ENCODE measurements at places on chromosomes 6 and 20. TPM values are rescaled to one million over a fixed set of nuclear protein-coding genes. Genes with fewer than 3 reads are reported as not detected.

TOMM6 gene
- total RNA-seq, result 34.2 TPM

TRIM31 gene
- total RNA-seq, result not detected

ZC2HC1B gene
- 0.31 TPM for total RNA-seq

DNA sequence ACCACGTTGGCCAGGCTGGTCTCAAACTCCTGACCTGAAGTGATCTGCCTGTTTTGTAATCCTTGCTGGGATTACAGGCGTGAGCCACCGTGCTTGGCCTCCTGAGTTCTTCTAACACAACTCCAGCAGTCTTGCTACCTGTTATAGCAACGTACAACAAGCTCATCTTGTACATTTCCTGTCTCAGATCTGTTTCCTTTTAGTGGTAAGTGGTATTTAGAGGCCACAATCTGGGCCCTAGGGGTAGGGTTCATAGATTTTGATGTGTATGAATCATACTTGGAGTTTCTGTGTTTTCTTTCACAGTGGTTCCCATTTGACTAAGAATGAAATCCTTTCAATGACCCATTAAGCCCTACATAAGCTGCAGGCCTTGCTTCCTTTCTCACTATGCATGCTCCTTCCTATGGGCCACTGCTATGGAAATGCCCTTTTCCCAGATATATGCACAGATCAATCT is 27.1 kb upstream of the SYNCRIP start:
- no peak for DNase-seq

DNA sequence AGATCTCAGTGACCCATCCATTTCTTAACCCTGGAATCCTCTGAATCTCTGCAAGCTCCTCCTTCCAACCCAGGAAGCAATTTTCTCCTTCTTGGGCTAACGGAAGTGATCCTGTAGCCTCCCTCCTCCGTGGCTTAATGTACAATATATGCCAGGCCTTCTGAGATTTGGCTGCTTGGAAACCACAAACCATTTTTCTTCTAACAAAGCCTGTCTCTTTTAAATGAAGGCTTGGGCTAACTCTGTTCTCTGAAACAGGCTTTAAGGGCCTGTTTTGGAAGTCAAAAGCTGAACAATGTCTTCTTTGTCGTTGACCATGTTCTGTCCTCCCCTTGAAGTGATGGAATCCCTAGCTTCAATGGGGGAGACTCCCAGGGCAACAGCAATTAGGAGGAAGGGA is 14.9 kb downstream of the FYN start:
- no peak for DNase-seq

- DNase-seq, result no peak
Observed at GRCh38 chr20:23201658-23202057, 115.5 kb upstream of the CD93 start.

GRCh38 chr6:14023855-14024254 is 93.7 kb upstream of the CD83 start:
- no peak for DNase-seq

- no peak for DNase-seq
Observed at GRCh38 chr20:4740774-4741431, 19.2 kb downstream of the PRND start.

DNA sequence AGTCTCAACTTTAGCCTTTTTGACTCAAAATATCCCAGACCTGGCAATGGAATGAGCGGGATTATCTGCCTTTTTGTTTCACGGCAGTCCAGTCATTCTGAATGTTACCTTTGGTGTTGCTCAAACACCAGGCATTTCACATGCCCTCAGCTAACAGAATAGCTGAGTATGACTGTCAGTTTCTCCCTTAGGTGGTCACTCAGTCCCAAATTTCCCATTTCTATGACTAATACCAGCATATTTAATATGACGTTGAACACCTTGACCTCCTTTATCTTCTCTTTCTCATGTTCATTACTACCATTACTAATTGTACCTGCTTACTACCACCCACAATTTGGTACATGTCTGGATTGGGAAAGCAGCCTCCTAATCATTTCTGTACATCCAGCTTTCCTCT is 65.2 kb downstream of the EDN1 start:
- no peak for DNase-seq

GRCh38 chr6:150928882-150929281 is 63.4 kb downstream of the MTHFD1L start:
- no peak for DNase-seq

DNA sequence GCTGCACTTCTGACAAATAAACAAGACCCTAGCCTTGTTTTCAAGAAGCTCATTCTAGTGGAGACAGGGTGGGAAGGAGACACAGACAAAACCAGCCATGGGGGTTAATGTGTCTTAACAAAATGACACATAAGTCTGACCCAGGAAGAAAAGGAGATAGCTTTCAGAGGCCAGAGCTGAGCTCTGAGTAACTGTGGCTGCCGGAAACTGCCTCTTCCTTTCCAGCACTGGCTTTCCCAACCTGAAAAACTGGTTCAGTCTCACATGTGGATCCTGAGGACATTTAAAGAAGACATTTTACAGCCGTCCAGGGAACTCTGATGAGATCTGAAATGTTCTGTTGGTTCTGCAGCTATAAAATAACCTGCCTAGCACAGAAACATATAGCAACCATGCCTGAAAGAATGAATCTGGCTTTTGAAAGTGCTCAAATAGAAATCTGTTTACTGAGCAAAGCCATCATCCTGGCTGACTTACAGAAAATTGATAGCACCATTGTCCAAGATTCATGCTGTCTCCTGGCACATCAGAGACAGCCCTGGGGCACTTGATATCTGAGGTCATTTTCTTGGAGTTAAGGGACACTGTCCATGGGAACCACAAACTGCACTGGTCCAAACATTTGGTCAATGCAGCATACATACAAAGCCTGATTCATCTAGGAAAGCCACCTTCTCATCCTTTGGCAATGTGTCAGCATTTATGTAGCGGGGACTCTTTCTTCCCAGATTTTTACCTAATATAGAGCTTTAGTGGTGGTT is 83.2 kb upstream of the PAX1 start:
- DNase-seq, result no peak

- no peak for DNase-seq
Observed at GRCh38 chr6:74213995-74214394, 518.0 kb downstream of the CD109 start.

DNA sequence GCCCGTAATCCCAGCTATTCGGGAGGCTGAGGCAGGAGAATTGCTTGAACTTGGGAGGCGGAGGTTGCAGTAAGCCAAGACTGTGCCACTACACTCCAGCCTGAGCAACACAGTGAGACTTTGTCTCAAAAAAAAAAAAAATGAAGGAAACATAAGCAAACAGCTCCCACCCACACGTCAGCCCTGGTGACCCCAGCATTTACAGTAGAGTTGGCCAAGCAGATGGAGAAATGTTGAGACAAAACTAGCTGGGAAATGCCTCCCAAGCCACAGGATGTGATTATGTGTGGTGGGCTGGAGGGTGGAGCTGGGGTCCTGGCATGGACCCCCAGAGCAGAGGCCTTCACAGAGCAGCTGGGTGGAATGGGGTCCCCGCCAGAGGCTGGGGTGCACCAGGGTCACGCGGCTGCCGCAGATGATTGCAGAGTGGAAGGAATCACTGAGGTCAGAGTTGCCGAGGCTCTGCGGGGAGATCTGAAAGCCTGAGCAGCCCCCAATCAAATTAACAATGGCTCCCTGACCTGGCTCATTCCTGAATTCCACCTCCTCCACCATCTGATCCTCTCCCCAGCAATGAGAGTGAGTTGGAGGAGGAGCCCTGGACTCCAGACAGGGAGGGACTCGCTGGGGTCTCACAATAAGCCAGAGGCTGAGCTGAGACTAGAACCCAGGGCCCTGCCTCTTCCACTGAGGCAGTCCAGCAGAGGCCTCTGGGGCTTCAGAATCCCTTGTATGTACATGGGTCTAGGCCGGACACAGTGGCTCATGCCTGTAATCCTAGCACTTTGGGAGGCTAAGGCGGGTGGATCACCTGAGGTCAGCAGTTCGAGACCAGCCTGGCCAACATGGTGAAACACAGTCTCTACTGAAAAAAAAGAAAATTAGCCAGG is 34.7 kb upstream of the TGM2 start:
- no peak for DNase-seq

GRCh38 chr20:54140067-54140466 is 33.7 kb downstream of the CYP24A1 start:
- DNase-seq, result no peak

All from occipital lobe (tissue), 3 donors.